ENCODE measurements at places on chromosomes 3 and 15. TPM values are rescaled to one million over a fixed set of nuclear protein-coding genes. Genes with fewer than 3 reads are reported as not detected.

GRCh38 chr3:144148356-144148755, 176.7 kb downstream of the DIPK2A start:
- no peak for DNase-seq

- DNase-seq: no peak
Observed at GRCh38 chr15:58462547-58462946, 30.8 kb downstream of the LIPC start.

DNA sequence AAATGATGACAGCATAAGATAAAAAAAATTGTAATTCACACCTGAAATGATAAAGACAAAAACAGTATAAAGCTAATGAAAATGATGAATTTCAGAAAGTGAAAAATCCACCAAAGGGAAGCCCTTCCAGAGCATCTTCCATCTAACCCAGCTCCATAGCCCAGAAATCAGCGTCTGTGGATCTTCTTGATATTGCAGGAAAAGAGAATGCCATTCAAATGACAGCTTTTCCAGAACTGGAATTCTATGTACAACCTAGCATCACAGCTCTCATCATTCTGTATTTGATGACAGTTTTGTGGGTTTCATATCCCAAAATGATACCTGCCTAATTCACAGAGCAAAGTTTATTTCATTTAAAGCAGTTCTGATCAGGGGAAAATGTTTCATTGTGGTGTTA, 267.3 kb downstream of the FHIT start:
- DNase-seq: no peak

- no peak for DNase-seq
Observed at GRCh38 chr3:194086388-194087075, 49.4 kb upstream of the HES1 start.

DNA sequence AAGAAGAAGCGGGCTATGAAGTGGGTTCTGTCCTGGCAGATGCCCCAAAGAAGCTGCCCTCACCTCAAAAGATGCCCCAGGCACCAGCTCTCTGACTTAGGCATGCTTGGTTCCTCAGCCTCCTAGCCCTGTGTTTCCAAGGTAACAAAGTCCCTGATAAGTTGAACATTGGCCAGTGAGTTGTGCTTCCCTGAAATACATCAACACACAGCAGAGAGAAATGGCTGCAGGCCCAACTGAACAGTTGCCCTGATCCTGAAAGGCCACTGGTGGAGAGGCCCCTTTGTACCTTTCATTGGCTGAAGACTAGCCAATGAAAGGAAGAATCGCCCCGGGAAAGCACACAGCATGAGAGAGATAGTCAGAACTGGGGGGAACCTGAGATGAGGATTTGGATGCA, 169.9 kb upstream of the CTNNB1 start:
- DNase-seq: no peak

GRCh38 chr3:60094392-60094947, 1044.6 kb upstream of the CFAP20DC start:
- no peak for DNase-seq

ACKR2 gene
- polyA plus RNA-seq: 2.7 TPM

- DNase-seq: no peak
Observed at GRCh38 chr3:175404621-175405020, 545.5 kb downstream of the NAALADL2 start.

DNA sequence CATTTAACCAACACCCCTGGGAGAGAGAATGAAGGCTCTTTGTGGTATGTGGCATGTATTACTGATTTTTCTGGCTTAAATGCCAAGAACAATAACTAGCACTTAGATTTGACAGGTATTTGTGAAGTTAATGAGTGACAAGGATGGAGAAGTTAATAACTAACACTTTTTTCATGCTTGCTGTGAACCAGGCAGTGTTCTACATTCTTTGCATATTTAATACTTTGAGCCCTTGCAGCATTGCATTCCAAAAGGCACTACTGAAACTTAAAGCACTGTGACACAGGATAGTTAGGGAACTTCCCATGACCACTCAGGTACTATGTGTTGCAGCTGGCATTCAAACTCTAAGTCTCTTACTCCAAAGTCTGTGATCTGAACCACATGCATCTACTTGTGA, 650.6 kb downstream of the ZPLD1 start:
- DNase-seq: no peak

ZNF662 gene
- 8.1 TPM for polyA plus RNA-seq

GRCh38 chr3:190003681-190004123, 117.0 kb downstream of the P3H2 start:
- DNase-seq: no peak

DNA sequence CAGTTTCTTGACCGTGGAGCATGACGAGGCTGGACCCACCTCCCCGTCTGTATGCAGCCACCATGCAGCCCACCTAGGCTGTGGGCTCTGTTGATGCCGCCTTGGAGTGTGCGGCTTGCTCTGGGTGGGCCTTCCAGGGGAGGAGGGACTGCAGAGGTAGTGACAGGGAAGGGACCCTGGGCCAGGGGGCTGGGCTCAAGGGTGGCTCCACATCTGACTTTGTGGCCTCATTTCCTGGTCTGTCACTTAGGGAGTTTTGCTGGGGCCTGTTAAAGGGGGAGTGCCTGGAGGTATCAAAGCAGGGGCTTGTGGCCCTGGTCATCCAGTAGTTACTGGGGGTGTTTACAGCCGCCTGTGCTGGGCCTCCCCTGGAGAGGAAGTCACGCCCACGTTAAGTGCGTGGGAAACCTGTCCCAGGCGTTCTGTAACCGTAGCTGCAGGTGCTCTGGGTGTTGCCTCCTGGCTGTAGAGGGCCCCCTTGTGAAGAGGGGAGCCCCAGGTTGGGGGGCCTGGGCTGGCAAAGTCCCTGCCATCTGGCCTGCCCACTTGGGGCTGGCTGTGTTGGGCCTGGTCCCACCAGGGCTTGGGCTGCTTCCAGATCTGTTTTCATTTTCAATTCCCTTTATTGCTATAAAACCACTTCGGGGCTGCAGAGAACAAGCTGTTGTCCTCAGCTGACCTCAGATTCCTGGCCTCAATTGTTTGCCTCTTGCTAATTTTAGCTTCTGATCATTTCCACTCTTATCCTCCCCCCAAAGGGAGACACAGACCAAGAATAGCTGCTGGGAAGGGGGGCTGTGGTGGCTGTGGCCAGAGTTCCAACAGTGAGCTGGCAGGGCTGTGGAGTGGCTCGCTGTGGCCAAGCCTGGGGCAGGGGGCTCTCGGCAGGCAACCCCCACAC, 26.5 kb downstream of the KLF13 start:
- DNase-seq: peak; percentile 79

DNA sequence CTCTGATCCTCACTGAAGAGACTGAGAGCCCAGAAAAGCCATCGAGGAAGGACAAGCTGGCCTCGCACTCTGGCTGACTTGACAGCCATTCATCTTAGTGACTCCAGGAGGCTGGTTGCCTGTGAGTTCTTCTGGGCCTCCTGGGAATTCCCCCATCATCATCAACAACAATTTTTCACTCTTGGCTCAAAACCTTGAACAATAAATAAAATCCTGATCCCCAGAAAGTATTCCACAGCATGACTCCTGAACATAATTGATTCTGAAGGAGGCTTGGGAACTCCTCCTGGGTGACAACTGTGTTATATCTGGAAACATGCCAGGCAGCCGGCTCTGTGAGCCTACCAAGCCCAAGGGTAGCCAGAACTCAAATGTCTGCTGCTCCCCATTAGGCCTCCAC, 188.6 kb downstream of the SHQ1 start:
- no peak for DNase-seq

DNA sequence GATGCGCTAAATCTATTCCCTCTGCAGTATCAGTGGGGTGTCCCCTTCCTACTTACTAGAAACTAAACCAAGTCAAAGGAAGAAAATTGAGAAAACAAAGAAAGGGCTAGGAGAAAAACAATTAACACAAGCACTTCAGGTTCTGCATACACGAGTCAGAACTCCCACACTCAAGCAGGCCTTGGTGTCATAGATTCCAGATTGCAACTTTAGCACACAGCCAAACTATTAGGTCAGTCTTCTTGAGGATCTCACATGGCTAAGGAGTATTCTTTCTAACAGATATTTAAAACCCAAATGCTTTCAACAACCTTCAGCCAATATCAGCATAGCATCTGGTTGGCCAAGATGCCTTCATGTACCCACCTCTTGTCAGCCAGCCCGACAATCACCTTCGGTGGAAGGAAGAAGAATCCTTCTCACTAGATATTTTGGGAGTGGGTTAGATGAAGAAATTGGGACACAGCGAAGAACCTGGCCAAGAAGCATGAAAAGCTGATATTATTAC, 340.0 kb downstream of the VPS13C start:
- no peak for DNase-seq

DNA sequence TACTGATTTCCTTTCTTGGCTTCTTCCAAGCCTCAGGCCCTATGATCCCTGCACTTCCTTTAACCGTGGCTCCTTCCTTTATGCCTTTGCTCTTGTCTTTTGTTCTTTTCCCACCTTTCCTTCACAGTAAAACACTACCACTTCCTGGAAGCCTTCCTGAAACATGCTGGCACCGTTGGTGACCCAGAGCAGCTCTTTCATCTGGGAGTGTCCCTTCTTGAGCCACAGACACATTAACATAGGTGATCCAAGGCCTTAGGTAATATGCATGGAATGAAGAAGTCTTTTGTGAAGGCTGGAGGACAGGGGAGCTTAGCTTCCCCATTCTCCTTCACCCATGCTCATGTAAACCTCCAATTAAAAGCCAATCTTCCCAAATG, 39.4 kb downstream of the AMOTL2 start:
- DNase-seq: no peak

- DNase-seq: no peak
Observed at GRCh38 chr3:122786066-122786465, 7.6 kb downstream of the HSPBAP1 start.

DCBLD2 gene
- polyA plus RNA-seq: 13.5 TPM

DNA sequence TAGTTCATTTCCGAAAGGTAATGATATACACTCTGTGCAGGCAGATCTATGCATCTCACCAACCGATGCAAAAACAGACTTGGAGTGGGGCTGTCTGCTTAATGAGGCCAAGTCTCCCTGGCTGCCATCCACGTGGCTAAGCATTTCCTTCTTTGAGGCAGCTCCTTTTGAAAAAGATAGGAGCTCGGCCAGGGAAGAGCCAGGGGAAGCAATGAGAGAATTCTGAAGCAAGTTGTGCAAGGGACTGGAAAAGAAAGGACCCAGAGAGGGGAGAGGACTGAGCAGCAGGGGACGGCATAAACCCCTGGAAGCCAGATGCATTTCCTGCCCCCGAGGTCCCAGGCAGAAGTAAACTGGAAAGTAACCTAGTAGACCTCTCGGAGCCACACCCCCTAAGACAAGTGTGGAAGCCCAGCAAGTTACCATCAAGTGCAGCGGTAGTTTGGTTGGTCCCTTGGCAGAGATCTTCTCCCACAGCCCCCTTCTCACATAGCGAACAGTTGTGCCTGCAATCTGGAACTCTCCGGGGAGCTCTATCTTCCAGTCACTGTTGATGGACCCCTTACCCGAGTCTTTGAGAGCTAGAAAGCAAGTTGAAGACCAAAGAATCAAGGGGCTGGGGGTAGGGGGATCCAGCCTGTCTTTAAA, 288.2 kb downstream of the ADAMTS17 start:
- DNase-seq: no peak

DNA sequence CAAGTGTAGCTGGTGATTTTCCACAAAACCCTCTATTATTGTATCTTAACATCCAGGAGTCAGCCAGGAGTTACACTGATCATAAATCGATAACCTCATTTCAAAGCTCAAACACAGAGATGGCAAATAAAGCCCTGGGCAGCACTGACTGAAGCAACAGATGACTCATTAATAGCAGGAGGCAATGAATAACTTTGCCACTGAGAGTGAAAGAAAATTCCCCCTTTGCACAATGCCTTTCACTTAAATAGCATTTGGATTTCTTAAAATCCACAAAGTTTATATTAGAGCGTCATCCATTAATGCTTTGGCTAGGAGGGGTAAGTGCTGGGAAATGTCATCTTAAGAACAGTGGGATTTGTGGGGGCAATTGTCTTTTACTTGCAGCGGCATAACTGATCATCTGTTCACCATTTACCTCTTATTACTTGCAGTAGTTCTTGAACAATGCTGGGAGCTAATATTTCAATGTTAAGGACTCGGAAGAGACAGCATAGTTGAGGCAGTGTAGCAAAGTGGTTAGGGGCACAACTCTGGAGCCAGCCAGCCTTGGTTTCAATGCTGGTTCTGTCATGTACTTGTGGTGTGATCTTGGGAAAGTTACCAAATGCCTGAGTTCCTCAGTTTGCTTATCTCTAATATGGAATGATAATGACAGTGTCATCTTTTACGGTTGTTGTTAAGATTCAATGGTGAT, 630.4 kb upstream of the TBL1XR1 start:
- DNase-seq: no peak

DNA sequence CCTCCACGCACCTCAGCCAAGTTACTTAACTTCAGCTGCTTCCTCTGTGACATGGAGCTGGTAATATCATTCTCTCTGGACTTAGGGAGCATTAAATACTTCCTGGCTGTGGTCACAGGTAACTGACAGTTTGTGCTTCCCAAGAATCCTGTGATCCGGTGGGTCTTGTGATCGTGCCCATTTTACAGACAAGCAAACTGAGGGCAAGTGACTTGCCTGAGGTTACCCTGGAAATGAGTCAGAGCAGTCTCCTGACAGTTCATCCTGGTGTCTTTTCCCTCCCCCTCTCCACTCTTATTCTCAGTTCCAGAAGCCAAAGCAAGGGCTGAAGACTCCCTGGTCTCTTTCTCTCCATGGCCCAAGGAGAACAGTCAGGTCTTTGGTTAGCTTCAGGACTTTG, 35.9 kb downstream of the ACAN start:
- DNase-seq: no peak

DNA sequence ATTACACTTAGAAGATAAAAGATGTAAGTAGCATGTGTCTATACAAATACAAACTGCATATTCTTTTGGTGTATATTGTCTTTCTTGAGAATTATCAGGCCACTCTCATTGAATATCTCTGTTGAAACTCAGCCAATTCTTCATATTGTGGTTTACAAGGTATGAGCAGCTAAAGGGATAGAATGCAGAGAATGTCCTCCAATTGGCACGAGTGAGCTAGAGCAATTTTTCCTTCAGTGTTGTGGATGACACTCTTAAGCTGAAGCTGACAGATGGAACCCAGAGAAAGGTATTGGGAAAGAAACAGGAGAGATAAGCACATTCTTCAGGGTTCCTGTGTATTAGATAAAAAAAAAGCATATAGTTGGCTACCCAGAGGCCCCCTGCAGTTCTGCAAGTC, 453.1 kb downstream of the EPHA3 start:
- DNase-seq: no peak

DNA sequence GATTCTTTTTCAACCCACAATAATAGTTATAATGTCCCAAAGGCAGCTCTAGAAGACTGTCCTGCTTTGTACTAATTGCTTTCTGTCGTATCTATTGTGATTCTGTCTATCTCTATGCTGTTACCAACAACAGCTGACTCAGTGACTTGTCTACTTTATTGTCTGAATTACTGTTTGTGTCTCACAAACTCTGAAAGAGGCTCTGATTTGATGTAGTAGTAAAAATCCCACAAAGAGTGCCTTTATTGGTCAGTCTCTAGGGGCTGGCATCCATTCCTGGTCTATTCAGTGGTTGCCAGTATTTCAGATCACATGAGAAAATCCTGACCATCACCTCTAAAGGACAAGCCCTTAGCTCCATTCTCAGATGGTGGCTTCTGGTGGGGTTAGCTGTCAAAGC, 254.2 kb downstream of the NSUN3 start:
- no peak for DNase-seq

WNT5A gene
- polyA plus RNA-seq: 12.9 TPM

- DNase-seq: no peak
Observed at GRCh38 chr15:63363292-63363691, 18.4 kb downstream of the CA12 start.

GRCh38 chr3:147924755-147925154, 515.6 kb downstream of the ZIC1 start:
- no peak for DNase-seq

Data from ovary (tissue), 10 donors.